Neural progenitor cell (in vitro differentiated cells): ENCODE measurements at places on chromosomes 2 and 18.
A peak's percentile ranks its signal among the peaks of the same experiment; 100 is the strongest.

- DNase-seq, result no peak
These were observed 120.5 kb upstream of the CCDC68 start for GRCh38 chr18:55079481-55080355.

- no peak for DNase-seq
These were observed 120.2 kb downstream of the PTGR3 start for GRCh38 chr18:75088622-75089211.

GRCh38 chr2:114609203-114609602 is 166.8 kb downstream of the DPP10 start:
- no peak for DNase-seq

- no peak for DNase-seq
These were observed 513.0 kb upstream of the MYT1L start for GRCh38 chr2:2843969-2844548.

- peak; percentile 65 for DNase-seq
These were observed 29.1 kb downstream of the UXS1 start for GRCh38 chr2:106165029-106165428.
